ENCODE measurements at places on chromosomes 1 and 21.

- DNase-seq = no peak
These were observed at the start of gene IRF2BP2 for GRCh38 chr1:234610061-234610665. Gene IRF2BP2, minus strand, starts transcription at chr1:234610178. Its CDS starts 684 bp downstream, at chr1:234609494.

GRCh38 chr1:94646786-94647555 is 105.4 kb upstream of the F3 start:
- no peak for DNase-seq

- DNase-seq = no peak
These were observed 206.5 kb upstream of the ADGRL2 start for GRCh38 chr1:81594206-81594605.

- no peak for DNase-seq
These were observed 119.1 kb downstream of the KCNN3 start for GRCh38 chr1:154750681-154751665.

DNA sequence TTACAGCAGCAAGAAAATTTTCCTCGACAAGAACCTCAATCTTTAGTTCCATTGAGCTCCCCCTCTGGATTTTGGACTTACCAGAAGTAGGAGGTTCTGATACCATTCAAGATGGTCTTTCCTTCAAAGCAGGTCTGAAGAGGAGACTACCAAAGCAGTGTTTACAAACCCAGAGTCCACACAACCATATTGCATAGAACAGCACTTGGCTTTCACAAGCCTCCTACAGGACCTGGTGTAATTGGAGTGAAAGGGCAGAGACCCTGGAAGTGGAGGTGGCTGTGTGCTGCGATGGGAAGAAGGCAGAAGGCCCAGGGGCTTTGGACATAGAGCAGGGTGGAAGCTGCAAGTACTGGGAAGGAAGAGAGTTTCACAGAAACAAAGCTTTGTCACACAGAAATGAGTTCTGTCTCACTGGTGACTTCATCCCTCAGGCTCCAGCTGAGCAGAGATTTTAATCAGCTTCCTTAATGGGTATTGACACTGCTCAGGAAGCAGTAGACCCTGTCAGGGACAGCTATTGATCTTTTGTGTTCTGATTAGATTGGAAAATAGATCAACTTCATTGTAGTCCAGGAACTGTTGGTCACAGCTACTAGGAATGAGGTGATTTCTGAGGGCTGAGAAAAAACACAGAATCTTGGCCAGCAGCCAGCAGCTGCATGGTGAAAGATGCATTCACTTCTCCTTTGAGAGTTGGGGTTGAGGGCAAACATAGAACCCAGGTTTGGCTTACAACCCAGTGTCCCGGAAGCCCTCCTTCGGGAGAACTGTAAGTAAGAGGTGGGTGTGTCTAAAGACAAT is 124.0 kb downstream of the SYT2 start:
- DNase-seq = no peak

GRCh38 chr1:223429313-223429731 is 36.1 kb downstream of the CCDC185 start:
- DNase-seq = no peak

GRCh38 chr1:230827081-230827681 is 41.1 kb downstream of the C1orf198 start:
- no peak for DNase-seq

GRCh38 chr1:99292886-99293285 is 28.6 kb downstream of the PLPPR4 start:
- no peak for DNase-seq

- no peak for DNase-seq
These were observed 7.3 kb downstream of the H6PD start for GRCh38 chr1:9241891-9242290.

DNA sequence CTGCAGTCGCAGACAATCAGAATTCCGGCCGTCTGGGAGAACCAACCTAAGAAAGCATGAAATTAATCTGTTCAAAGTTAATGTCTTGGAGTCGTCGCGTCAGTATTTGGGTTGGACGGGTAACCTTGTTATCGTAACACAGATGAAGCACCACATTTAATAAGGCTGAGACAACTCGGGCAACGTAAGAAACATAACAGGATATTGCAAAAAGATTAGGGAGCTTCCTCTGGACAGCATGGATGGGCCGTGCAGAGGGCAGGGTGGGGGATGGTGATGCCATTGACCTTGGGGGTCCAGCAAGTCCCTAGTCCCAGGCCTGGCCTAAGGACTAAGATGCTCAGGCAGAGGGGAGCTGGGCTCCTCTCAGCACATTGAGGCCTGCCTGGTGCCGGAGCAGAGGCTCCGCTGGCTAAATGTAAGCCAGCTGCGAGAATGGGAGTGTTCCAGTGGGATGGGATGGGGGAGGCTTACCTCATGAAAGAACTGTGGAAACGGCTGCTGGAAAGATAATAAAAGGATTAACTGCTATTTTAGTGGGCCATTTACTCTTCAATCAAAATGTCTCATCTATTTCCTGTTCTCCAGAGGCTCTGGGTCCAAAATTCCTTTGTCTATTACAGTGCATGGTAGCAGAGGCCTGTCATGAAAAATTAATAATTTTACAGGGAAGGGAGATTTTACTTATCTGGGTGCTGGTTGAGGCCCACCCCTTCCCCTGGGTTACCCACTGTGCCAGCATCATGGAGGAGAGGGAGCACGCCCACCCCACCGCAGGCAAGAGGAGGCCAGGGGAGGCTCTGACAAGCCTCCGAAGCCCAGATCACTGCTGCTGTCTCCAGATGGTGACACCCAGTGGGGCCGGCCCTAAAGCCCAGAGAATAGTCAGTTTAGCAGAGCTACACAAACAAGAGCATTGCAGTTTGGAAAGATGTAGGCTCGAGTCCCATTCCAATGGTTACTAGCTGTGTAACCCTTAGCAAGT is 131.6 kb downstream of the DMRTB1 start:
- DNase-seq = no peak

DNA sequence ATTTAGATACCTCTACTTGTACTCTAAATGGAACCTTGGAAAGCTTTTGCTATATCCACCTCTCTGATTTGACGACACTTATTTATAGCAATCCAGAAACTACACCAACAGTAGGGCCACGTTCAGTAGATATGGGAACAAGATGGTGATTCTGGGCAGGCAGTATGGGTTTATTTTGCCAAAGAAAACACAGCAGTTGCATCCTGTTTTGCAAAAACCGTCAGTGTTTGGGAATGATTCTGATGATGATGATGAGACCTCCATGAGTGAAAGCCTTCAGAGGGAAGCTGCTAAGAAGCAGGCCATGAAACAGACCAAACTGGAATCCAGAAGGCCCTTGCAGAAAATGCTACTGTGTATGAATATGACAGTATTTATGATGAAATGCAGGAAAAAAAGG is 41.5 kb upstream of the NEXN start:
- no peak for DNase-seq

GRCh38 chr1:228273720-228274451 is 66.0 kb downstream of the OBSCN start:
- no peak for DNase-seq

- DNase-seq = no peak
These were observed 23.3 kb downstream of the UBASH3A start for GRCh38 chr21:42426876-42427480.

DNA sequence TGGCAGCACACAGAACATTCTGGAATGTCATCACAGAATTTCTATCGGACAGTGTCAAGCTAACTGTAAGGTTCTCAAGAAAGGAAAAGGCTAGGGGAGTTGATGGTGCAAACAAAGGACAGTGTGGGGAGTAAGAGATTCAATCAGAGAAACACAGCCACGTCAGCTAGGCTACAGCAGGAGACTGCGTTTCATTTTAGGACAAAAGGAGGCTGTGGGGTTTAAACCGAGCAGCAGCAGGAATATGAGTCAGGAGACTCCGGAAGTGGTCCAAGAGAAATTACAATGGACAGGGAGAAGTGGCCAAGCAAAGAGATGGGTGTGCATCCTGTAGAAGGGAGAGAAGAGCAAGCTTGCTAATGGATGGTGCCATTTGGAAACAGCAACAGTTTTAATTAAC is 37.4 kb upstream of the C1orf198 start:
- DNase-seq = no peak

DNA sequence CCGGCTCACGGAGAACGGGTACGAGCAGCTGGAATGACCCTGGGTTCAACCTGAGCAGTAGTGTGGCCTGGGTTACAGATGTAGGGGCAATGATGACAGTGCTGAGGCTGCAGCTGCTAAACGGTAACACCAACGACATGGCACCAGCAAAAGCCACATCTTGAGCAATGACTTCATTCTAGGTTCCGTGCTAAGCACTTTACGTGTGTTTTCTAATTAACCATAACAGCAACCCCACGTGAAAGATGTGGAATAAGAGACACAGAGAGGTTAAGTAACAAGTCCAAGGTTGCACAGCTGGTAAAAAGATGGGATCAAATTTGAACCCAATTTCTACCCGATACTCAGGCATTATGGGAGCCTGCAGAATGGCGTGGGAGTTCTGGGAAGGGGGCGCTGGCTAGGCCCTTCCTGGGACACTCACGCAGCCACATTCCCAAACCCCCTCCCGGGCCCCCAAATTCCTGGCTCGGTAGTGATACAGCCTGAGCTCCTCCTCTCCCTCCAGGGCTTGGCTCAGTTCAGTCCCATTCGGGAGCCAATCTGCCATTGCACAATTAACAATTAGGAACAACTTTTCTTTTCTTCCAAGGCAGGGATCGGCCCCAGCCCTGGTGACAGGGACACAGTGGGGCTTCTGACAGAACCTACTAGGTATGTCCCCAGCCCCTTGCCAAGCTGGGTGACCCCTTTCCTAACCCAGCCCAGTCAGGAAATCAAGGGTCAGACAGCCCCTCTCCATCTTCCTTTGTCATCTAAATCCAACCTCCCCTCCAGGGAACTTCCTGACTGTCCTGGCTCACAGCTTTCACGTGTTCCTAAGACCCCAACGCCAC is 23.8 kb upstream of the ECE1 start:
- DNase-seq = no peak

DNA sequence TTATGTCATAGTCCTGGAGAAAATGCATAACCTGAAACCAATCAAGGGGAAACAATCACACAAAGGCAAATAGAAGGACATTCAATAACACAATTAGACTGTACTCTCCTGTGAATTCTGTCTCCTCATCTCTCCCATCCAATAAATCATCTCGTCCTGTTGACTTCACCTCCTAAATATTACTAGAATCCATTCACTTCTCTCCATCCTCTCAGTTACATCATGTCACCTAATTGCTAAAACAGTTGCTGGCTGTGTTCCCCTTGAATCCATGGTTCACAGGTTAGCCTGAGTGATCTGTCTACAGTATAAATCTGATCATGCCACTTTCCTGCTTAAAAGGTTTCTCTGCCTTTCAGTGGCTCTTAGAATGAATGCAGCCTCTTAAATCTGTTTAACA is 220.2 kb downstream of the TGFB2 start:
- no peak for DNase-seq

- no peak for DNase-seq
These were observed 299.1 kb upstream of the NRIP1 start for GRCh38 chr21:15363921-15364320.

DNA sequence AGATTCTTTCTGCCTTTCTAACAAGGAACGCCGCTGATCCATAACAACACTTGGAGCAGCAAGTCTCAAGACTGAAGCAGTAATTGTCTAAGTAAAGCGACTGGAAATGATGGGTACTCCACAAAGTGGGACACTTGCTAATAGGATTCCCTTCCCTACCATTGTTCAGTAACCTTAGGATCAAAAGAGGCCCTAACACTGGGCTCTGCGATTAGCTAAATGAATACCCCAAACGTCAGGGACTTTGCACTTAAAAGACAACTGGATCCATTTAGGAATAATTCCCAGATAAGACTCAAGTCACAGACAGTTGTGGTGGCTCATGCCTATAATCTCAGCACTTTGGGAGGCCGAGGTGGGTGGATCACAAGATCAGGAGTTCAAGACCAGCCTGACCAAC is 221.9 kb upstream of the FGGY start:
- no peak for DNase-seq

GRCh38 chr1:214862421-214862820 is 220.1 kb upstream of the KCNK2 start:
- DNase-seq = no peak

GRCh38 chr21:33418691-33419090 is 15.5 kb downstream of the IFNGR2 start:
- no peak for DNase-seq

GRCh38 chr1:209627027-209627731 is 25.0 kb downstream of the LAMB3 start:
- no peak for DNase-seq

DNA sequence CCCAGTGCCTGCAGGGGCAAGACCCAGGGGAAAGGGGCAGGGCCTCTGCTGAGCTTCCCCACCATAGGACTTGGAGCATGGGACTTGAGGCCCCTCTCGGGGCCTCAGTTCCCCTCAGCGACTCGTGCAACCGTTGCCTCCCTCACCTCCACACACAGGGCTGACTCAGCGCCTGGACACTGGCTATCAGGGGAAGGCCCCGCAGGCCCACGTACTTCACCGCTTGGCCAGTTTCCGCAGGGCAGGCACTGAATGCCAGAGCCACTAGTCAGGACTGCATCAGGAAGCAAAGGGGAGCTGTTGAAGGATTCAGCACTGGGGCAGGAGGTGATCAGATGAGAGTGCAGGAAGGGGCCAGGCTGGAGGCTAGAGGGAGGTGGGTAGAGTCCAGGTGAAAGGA is 15.5 kb upstream of the FAM131C start:
- DNase-seq = no peak

DNA sequence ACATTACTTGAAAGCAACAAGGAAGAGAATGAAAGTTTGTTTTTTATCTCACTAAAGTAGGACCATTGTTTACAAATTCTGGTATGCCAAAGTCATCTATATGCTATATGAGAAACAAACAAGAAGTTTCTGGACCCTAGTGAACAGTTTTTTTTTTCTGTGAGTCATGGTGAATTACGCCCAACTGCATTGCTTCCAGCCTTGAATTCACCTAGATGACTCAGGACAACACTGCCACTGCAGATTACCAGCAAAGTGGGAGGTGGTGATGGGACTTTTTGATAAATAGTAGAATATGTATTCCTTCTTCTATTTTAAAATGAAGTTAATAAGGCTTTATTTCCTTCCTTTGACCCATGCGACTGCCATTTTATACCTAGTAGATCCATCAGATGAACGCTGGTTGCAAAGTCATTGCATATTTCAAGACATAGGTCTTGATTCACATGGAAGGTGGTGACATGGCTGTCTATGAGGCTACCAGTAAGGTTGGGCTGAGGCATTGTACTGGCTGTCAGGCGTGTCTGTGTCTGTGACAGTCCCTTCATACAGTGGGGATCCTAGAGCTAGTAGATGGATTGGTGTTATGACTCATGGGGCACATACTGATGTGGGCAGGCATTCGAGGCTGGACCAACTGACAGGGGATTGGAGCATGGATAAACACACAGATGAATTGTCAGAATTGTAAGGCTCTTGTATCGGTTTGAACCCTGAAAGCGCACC is 49.1 kb upstream of the APOBEC4 start:
- DNase-seq = no peak

- no peak for DNase-seq
These were observed 1.5 kb upstream of the RAP1A start for GRCh38 chr1:111618081-111618480.
